GM10248 (cell line): ENCODE measurements at places on chromosomes 2 and 18.

GRCh38 chr18:79770826-79771225 lies 26.9 kb upstream of the KCNG2 start:
- no peak for DNase-seq

DNA sequence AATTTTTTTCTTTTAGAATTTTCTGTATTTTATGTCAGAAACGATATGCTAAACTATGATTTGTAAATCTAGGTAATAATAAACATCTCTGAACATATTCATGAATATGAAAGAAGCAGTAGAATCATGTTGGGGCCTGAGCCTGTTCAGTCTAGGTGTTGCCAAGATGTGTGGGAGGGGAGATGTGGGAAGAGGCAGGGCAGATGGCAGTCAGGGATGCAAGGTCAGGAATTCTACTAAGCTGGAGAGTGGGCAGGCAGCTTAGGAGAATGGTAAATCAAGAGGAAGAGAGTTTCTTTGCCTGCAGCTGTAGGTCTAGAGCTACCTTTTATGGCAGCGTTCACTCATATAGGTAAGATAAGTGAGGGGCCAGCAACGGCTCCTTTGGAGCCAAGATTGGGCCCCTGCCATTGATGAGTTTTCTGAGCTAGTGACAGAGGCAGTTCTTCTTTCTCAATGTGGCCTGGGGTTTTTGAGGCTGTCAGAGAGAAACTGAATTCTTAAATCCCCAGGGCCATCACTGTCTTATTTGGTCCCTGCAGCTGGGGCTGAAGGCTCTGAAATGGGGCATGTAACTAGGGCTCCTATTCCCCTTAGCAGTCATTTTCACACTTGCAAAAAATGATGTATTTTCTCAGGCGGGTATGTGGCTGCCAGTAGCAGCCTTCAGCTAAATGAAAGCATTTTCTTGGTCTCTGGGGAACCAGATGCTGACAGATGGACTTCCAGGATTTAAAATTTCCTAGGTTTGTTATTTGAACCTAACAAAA lies 232.8 kb downstream of the PIK3C3 start:
- no peak for DNase-seq

DNA sequence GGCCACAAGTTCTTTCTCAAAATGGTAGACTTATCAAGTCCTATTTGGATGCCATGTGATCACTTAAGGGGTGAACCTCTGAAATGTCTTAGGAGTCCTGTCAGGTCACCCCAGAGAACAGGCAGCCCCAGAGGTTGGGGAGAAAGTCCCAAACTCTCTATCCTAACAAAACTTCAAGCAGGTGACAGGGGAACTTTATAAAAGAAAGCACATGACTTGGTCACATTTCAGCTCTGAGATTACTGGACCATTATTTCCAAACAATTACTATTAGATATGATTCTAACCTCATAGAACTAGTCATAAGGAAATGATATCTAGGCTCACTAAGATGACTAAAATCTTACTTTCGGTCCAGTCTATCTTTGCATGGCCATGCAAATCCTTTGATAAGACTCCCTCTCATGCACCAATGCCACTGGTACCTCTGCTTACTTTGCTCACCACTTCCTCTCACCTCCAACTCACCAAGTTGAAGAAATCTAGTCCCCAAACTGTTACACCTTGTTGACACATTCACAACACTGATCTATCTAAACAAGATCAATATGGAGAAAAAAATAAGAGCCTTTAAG lies 107.0 kb downstream of the GALNT14 start:
- DNase-seq = no peak

DNA sequence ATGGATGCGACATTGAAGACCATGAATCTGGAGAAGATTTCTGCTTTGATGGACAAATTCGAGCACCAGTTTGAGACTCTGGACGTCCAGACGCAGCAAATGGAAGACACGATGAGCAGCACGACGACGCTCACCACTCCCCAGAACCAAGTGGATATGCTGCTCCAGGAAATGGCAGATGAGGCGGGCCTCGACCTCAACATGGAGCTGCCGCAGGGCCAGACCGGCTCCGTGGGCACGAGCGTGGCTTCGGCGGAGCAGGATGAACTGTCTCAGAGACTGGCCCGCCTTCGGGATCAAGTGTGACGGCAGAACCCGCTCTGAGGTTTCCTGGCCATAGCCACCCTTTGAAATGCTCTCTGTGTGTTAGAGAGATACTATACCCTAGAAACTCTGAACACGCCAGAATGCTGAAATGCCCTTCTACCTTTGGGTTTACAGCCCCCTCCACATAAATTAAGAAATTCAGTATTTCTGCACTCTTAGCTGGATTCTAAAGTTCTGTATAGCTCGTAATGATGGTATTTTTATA lies 659 bp downstream of the CHMP1B start:
- peak; percentile 44 for DNase-seq

- no peak for DNase-seq
Observed at GRCh38 chr2:99864561-99865553, 277.5 kb downstream of the AFF3 start.

GRCh38 chr18:65326805-65327204 lies 424.0 kb upstream of the CDH7 start:
- DNase-seq = no peak

DNA sequence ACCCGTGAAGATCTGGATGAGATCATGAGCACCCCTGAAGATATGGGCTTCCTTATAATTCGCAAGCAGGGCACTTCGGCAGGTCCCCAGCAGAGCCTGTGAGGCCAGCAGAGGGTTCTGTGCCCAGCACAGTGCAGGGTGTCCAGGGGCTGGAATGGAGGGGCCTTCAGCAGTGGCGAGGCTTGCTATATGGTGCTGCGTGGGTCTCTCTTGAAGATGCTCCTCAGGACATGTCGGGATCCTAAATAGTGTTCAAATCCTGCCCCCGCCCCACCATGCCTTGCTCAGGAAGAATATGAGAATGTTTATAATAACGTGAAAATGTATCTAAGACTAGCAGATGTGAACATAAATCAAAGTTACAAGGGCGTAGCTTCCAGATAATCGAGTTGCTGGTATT lies 60.3 kb upstream of the RBM44 start:
- no peak for DNase-seq

DNA sequence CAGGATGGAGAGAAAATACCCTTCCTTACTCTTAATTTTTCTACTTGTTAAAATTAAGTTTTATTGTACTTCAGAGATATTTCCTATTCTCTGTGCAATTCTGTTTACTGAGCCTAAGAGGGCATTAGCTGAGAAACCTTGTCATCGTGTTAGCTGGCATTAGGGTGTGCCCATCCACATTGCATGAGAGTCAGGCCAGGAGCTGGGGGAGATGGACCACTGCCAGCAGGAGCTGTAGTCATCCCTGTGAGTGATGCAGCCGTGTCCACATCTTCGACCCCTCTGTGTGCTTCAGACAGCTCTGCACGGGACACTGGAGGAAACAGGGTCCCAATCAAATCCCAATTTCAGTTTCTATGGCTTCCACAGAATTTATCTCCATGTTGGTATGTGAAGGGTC lies 34.2 kb downstream of the ABCA12 start:
- DNase-seq = no peak

DNA sequence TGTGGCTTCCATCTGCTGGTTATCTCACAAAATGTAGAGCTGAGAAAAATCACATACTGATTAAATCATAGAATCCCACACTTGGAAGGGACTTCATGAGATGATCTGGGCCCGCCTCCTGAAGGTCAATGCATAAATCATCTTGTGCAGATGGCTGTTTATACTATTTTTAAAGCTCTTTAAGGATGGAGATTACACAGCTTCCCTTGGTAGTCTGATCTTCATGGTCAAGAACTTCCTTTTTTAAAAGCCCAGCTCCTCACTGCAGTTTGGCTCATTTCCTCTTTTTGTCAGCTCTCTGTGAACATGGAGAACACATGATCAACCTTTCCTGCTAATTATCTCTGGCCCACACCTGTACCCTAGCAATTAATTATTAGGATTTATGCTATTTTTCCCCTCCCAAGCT lies 25.9 kb downstream of the GCG start:
- DNase-seq = peak; percentile 48

- DNase-seq = no peak
Observed at GRCh38 chr2:227125506-227125905, 38.5 kb downstream of the COL4A4 start.

DNA sequence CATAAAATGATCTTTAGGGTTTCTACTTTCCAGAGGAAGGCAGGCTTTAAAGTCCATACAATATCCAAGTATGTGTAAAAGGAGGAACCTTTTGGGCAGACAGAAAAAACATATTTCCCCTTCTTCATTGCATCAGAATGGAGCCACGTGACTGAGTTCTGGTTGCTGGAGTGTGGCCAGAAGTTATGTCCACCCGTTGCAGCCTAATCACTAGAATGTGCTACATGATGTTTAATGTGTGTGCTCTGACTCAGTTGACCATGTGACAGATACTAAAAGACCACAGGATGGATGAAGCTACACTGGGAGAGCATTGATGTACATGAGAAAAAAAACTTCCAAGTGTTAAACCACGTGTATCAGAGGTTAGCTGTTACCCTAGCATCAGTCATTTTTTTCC lies 460.9 kb downstream of the RIT2 start:
- DNase-seq = no peak

DNA sequence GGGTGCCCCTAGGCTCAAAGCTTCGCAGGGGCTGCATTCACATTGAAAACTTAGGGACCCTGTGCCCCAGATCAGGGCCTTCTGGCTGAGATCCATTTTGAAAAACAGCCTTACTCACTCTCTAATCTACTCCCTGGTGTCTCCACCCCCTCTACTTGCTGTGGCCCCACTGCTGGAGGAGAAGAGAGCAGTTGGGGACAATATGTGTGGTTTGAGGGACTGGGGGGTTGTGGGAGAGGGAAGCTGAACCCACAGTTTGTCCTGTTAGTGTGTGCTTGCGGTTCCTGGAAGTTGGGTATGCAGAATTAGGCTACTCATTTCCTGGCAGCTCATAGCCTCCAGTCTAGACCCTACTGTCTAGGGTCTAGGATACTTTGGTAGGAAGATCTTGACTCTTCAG lies 211.4 kb downstream of the PRKCE start:
- DNase-seq = no peak

DNA sequence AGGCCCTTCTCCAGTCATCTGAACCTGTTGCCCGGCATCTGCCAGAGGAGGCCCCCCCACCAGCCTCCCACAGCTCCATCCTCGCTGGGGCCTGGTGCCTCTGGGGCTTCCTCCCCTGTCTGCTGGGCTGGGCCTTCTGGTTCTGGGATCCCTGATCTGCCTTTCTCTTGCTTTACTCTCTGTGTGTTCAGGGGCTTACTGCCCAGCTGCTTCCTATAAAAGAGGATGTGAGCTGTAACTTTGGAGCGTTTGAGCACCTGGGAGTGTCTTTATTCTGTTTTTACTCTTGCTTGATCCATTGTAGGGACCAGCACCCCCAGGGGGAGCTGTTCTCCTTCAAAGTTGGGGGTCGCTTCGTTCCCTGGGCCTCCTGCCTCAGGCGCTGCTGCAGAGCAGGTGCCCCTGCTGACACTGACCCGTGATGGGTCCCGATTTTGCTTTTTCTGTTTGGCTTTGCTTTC lies 23.1 kb upstream of the FAHD2A start:
- no peak for DNase-seq

DNA sequence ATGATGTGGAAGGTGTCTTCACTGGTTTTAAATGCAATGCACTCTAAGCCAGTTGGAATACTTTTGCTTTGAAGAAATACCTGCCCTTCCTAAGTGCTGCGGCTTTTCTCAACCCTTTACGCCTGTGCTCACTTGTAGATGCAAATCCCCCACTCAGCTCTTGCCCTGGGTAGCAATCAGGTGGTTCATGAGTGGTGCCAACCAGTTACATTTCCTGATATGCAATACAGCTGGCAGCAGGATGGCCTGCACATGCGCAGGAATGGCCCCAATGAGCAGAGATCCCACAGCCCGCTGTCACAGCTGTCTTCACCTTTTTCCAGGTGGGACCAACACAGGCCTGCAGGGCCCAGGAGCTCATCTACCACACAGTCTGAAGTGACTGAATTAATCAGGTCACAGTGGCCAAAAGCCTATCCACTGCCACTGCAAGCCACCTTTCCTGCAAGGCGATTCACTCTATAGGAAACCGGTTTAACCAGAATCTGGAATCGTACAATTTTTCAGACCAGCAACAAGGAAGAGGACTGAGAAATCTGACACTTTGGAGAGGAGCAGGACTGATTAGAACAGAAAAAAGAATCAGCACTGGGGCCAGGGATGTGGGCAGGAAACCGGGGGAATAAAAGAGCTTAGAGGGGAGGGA lies 247.8 kb downstream of the MYT1L start:
- no peak for DNase-seq

GRCh38 chr2:75053484-75054112 lies 95.2 kb downstream of the POLE4 start:
- peak; percentile 64 for DNase-seq

- DNase-seq = peak; percentile 24
Observed at GRCh38 chr2:186848873-186849578, at the start of gene ZSWIM2. Gene ZSWIM2 (minus strand): TSS chr2:186849170. CDS start chr2:186849130, 40 bp downstream.

DNA sequence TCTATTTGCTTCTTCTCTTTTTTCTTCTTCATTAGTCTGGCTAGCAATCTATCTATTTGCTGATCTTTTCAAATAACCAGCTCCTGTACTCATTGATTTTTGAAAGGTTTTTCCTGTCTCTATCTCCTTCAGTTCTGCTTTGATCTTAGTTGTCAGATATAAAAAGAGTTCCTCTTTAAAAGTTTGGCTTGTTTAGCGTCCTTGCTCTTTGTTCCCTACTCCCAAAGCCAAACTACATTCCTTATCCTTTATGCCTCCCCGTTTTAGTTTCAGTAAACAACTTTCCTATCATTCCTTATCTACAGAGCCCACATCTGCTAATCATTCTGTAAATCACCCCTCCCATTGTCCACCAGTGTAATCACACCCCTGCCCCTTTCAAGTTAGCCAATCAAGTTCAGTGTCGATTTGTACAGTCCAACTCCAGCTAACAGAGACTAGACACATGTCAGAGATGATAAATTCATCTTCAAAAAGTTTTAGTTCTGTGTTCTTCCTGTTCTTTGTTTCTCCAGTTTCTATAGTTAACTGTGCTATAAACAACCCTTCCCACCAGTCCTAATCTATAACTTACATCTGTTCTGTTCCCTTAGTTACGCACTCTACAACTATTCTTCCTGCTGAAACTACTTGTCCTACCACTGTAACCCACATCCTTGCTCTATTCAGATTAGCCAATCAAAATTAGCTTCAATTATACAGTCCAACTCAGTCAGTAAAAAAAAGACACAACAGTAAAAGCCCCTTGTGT lies 44.4 kb downstream of the TFPI start:
- no peak for DNase-seq

DNA sequence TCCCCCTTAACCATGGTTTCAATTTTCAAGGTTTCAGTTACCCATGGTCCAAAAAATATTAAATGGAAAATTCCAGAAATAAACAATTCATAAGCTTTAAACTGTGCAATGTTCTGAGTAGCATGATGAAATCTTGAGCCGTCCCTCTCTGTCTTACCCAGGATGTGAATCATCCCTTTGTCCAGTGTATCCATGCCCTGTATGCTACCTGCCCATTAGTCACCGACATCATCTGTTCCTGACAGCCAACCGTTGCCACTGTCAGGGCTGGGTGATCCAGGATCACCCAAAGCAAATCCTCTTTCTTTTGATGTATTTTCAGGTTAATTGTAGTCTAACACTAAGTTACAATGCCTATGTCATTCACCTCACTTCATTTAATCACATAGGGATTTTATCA lies 15.7 kb upstream of the OLA1 start:
- no peak for DNase-seq
